ENCODE measurements at places on chromosomes 3 and 15.

GRCh38 chr15:54212635-54213034 lies 234.4 kb downstream of the UNC13C start:
- DNase-seq: no peak
- no peaks in the 10 kb centered on the region for H3K36me3 ChIP-seq
- H3K27me3 ChIP-seq: no peaks in the 10 kb centered on the region
- no peak overlapping the region for H3K27ac ChIP-seq

GRCh38 chr3:113002679-113003078 lies 11.9 kb downstream of the GTPBP8 start:
- no peak overlapping the region for H3K27ac ChIP-seq
- no peak for DNase-seq

- no peaks in the 10 kb centered on the region for H3K27me3 ChIP-seq
- H3K36me3 ChIP-seq: no peaks in the 10 kb centered on the region
- DNase-seq: no peak
- H3K4me3 ChIP-seq: no peak overlapping the region
- no peaks in the 10 kb centered on the region for H3K4me1 ChIP-seq
These were observed 760.2 kb downstream of the NAALADL2 start for GRCh38 chr3:175619369-175619768.

- H3K27me3 ChIP-seq: no peaks in the 10 kb centered on the region
- H3K36me3 ChIP-seq: no peaks in the 10 kb centered on the region
These were observed 1.9 kb downstream of the TBL1XR1 start for GRCh38 chr3:177195242-177195991.

Measured in osteoblast (primary cell).